ENCODE measurements at places on chromosomes 12 and 14.

GRCh38 chr12:27821259-27821973, 41.4 kb upstream of the MANSC4 start:
- DNase-seq = peak; percentile 67

DNA sequence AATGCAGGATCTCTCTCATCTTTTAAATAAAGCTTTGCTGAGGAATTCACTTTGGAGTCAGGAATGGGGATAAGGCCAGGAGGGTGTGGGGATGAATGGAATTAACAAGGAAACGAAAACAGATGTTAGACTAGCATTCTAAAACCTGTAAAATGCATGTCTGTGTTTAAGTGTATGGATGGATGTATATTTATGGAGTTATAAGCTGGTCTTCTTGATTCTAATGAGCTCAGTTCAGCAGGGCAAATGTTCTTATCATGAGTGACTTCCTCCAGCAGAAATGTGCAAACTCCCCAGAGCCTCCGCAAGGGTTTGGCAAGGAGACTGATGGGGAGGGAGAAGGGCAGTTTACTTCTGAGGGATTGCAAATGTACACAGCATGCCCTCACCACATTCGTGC, 149.1 kb downstream of the NTF3 start:
- DNase-seq = no peak

DNA sequence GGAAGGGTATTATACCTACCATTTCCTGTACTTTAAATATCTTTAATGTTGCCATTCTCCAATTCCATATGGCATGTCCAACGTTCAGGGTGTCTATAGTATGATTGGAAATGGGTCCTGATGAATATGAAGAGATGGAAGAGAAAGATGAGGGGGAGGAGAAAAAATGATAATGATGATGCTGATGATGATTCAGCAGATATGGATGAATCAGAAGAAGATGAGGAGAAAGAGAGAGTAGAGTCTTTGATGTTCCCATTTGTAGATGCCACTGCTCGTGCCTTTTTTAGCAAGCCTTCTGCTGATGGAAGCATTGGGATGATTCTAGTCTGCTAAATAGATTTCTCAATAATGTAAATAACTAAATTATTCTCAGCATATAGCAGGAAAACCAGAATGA, 163.5 kb downstream of the PIK3C2G start:
- DNase-seq = no peak

DNA sequence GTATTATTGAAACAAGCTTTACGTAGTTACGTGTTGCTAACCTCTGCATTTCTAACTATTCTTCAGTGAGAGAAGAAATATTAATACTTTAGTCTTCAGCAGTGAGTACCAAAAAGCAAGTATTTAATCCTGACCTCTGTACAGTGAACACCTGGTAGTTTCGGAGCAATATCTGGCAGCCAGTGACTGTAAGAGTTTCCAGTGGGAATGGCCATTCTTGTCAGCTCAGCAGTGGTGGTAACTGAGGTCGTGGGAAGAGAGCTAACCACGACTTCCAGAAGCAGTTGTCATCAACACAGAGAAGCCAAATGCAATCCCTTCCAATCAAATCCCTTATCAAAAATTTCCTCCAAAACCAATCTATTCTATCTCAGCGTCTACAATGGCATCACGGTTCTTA, 1500.2 kb upstream of the FLRT2 start:
- DNase-seq = no peak

- DNase-seq = no peak
These were observed 24.8 kb upstream of the GPR68 start for GRCh38 chr14:91269076-91269991.

- DNase-seq = peak; percentile 92
These were observed 9.0 kb downstream of the ASIC1 start for GRCh38 chr12:50066402-50066801.

DNA sequence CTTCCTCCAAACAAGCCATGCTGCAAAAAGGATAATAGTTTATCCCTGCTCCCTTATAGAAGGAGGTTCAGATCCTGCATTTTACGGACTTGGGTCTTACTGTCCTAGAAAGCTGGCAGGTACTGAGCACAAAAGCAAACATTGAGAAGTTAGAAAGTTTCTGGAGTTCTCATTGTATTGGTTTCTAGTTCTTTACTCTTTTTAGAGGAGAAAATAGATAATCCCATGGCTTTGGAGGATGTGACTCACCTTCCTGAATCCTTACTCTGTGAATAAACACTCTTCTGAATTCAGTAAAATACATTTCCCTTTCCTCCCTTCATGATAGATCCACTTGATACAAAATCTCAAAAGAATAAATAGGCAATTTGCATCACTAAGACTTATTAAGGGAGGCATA, 188.9 kb downstream of the NPAS3 start:
- no peak for DNase-seq

DNA sequence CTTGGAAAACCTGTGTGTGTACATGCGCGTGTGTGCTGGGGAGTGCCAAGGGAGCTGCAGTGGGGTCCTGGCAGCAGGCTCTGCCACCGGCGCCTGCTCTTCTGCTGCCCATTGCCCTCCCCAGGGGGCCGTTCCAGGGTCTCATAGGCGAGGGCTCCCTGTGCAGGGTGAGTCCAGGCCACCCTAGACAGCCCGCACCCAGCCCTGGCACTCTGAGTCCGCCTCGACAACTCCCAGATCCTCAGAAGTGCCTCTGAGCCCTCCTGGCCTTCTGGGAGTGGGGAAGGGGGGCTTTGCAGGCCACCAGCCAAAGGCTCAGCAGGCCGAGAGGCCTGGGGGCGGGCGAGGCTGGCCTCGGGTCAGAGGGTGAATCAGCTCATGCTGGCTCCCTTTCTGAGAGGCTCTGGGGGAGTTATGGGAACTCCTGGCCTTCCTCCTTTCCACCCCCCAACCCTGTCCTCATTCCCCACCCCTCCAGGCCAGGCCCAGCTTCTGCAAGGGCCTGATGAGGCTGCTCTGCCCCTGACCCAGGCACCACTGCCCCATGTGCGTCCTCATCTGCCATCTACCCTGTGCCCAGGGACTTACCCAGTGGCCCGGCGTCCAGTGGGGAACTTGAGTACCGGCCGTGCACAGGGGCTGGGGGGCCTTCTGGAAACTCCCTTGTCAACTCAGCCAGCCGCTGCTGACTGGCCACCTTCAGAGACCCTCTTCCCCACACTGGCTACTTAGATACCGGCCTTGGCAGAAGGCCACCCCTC, 2.1 kb upstream of the TEDC1 start:
- DNase-seq = no peak

DNA sequence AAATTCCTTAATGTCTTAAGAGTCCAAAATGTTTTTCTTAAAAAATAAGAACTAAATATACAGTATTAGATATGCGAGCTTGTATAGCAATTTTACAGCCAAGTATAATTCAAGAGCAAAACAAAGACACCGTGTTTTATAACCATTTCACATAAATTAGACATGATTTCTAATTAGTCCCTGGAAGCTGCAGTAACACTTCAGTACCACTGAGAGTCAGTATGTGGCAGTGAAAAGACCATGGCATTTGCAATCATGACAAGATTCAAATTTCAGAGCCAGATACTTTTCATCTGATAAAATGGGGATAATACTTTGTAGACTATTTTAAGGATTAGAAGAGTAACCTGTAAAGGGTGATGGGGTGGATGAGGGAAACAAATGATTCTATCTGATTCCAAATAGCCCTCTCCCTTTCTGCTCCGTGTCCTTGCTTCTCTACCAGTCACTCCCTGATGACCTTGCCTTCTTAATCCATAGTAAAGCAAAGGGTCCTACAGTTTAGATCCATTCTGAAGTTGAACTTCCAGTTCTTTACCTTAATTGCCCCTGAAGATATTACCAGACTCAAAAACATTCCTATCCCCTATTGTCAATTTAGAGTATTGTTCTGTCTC, 145.4 kb upstream of the ABCD2 start:
- DNase-seq = no peak

DNA sequence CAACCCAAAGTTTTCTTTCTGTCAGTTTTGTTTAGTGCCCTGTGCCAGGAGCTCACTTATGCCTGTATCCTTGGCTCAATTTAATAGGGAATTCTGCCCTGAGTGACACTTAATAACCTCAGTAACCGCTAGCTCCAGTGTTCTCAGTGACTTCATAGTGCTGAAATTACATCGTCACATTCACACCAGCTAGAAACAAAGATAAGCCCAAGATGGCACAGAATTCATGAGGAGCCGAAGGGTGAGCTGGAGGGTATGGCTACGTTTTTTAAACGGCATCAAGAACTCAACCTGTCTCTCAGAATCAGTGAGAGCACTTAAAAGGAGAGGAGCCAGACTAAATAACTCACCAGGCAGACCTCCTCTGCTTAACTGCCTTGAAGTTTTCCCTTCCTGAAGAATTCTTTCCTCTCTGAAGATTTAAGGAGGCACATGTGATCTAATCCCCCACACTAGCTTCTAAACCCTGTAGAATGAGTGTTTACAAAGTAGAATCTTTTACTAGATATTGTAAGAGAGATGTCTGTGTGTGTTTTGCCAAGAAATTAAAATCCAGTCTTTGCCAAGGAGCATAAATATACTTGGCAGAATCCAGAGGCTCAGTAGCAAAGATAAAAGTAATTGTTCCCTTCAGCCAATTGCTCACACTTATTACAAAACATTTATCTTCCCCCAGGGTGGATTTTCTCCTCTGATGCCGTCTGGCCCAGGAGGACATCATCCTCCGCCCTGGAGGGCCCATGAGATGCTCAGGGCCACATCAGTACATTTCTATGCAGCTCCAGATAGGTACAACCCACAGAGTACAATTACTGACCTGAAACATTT, 37.3 kb downstream of the PTGER2 start:
- no peak for DNase-seq

GRCh38 chr12:92075425-92075914, 70.2 kb downstream of the BTG1 start:
- DNase-seq = peak; percentile 68

DNA sequence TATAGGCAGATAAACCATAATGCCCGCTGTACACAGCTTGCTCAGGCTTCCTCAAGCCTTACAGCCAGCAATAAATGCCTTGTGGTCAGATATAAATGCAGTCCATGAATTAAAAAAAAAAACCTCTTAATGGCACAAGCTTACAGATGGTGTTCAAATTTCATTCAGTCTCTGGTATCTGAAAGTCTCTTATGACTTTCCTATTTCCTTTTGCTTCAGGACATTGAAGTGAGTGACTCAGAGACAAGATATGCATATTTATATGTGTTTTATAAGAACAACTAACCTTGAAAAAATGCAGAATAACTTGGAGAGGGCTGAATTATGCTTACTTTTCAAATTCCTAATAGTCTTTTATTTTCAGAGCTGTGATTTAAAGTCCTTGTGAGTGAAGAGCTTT, 426.9 kb upstream of the MIS18BP1 start:
- no peak for DNase-seq

GRCh38 chr12:118682656-118683055, 298.7 kb upstream of the SRRM4 start:
- DNase-seq = peak; percentile 39

DNA sequence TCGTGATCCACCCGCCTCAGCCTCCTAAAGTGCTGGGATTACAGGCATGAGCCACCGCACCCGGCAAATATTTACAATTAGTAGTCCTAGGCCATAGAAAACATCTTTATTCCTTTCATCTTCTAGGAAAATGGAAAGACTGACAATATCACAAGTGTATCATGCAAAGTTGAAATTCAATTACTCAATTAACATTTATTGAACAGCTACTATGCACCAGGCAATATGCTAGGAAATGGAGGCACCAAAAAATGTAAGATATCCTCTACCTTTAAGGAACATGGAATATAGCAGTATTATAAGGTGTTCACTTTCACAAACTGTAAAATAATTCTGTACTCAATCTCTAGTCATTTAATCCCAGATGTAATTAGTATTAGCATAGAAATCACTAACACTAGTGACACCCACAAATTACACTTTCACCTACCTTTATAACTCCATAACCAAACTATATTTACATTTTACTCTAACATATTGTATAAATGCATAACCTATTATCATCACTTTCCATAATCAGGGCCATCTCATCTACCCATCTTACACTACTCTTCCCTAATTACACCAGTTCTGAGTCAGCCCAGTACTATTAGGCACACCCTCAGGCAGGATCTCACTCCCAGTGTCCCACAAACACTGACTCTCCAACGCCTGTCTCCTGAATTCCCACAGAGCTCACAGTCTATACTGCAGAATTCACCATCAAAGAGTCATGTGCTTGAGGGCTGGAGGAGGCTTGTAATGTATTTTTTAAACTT, 10.4 kb downstream of the CORO1C start:
- peak; percentile 89 for DNase-seq

DNA sequence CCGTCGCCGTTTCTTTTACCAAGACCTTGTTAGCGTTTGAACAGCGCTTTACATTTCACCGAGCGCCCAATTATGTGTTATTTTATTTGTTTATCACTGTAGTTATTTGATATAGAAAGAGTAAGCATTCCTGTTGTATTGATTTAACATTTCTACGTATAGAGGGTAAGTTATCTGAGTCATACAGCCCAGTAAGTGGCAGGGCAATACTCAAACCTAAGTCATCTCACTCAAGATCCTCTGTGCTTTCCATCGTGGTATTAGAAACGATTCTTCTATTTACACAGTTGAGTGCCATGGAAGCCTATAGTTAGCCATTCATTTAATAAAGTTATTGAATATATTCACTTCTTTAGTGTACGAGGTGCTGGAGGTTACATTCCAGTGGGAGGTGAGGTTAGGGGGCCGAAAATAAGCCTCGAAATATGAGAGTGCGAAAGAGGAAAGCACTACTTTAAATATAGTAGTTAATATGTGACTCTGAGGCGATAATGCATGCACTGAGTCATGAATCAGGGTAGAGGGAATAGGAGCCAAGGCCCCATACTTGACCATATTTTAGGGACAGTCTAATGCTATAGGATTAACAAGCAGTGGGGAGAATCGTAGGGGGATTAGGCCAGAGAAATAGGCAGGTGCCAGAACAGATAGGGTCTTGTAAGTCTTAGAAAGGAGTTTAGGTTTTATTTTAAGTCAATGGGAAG, 629 bp downstream of the RAD51AP1 start:
- no peak for DNase-seq

DNA sequence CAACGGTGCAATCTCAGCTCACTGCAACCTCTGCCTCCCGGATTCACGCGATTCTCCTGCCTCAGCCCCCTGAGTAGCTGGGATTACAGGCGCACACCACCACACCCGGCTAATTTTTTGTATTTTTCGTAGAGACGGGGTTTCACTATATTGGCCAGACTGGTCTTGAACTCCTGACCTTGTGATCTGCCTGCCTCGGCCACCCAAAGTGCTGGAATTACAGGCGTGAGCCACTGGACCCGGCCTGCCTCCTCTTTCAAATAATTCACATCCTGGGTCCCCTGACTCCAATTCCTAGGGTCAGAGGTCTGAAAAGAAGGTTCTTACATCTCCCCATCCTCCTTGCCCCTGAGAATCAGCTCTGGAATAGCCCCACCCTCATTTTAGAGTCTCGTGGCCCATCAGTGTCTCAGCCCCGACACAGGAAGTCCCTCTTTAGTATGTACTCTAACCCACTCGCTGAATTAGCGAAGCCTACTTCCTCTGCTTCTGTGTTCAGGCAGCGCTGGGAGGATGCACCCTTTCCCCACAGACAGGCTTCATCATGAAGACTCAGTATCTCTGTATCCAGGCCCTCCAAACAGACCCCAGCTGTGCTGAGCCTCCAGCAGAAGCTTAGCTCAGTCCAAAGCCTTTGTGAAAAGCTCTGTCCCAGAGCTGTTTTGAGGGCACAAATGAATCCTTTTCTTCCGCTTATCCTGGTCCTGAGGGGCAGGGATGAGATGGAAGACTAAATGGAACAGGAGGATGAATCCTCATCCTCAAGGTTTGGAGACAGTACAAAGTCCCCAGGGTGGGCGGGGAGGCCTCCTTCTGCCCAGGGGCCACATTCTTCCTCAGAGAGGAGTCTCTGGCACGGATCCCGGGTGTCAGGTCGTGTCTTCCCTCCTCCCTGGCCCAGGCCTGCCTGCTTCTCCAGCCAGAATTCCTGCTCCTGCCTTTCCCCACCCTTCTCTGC, 3.5 kb downstream of the LPAR5 start:
- DNase-seq = peak; percentile 78

Measured in islet precursor cell (in vitro differentiated cells).